ENCODE measurements at places on chromosomes 13 and 19. TPM values are rescaled to one million over a fixed set of nuclear protein-coding genes. Genes with fewer than 3 reads are reported as not detected.

- DNase-seq = no peak
These were observed 38.9 kb downstream of the DACH1 start for GRCh38 chr13:71828117-71828516.

- no peak for DNase-seq
These were observed 39.1 kb downstream of the SLC7A9 start for GRCh38 chr19:32830231-32831014.

- no peak for DNase-seq
These were observed 36.2 kb upstream of the ENOX1 start for GRCh38 chr13:43822969-43823368.

DNA sequence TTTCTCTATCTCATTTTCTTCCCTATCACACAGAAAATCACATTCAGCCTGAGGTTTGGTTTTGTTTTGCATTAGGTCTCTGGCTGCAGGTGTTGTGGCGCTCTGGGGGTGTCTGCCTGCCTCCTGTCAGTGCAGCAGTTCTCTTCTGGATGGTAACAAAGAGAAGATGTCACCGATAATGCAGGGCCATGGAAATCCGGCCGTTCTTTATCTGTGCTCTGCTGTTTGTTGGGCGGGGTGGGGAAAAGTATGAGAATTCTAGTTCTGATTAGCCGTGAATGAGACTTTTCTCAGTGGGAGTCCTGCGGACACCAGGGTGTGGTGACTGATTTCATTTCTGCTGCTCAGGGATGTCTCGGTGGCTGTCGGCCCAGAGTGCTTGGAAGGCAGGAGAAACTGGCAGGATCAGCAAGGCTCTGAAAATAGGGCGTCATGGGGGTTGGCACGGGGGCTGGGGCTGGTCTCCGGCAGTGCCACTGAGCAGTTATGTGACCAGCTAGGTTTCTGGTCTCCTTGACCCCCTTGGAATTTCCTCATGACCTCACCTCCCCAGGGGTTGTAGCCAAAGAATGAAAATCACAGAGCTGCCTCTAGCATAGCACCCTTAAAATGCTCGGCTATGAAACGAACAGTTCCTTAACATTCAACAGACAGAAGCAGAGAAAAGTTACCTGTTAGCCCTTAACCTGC is 5.0 kb downstream of the RNF113B start:
- peak; percentile 67 for DNase-seq

- no peak for DNase-seq
These were observed 4.6 kb upstream of the CDC42EP5 start for GRCh38 chr19:54477650-54478049.

DNA sequence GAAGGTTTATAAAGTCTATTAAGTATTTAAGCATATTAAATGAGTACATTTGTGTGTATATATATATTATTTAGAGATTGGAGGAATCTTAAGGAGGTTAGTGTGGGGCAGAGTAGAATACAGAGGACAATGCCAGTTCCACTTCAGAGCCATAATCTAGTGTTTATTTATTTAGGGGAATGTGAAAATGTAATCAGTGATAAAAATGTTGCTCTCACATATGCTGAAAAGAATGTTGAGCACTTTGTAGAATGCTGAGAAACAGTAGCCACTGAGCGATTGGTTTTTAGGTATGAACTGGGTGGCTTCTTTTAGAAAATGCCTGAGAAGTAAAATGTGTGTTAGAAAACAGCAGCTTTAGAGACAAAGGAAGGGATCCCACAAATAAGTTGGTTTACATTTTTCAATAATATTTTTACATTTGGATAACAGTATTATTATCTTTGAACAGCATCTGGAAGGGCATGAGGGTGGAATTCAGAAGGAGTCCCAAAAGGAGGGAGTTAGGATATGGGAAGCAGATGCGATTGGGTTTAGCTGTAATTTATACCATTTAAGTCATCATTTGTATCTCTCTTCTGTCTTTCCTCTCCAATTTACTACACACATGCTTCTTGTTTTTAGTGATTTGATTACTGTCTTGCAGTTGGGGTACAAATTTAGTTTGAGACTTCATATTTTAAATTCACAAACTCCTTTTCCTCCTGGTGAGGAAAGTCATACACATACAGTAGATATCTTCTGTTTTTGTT is 68.6 kb downstream of the NDFIP2 start:
- DNase-seq = no peak

- no peak for DNase-seq
These were observed 205.4 kb downstream of the PDS5B start for GRCh38 chr13:32791545-32792172.

DNA sequence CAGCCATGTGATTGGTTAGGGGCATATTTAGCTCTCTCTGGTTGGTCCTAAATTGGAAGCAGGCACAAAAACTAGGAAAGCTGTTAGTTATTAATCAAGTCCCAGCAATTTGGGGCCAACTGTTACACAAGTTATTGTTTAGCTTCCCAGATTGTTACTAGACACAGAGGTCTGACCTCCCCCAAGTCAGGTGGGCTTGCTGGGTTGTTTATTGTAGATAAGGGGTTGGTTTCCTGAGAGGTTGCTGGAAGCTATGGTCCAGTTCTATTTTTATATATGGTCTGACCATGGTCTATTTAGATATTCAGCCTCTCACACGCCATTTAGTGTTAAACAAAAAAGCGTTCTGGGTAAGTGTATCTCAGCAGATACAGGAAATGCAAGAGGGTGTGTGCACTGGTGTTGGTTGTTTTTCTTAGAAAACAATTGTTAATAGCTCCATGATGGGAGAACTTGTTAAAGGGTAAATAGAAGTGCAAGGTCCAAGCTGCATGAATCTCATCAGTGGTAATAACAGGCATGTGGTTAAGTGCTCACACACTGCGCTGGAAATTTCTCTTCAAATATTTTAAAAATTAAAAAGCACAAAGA is 150.0 kb downstream of the RAP2A start:
- no peak for DNase-seq

- DNase-seq = no peak
These were observed 332.1 kb downstream of the UQCRFS1 start for GRCh38 chr19:28880735-28881401.

GRCh38 chr13:100674572-100674871 is at the start of gene TMTC4:
TSS of gene TMTC4 (minus strand) at chr13:100674795. CDS start at chr13:100670362, 4,433 bp downstream.
- DNase-seq = no peak

DNA sequence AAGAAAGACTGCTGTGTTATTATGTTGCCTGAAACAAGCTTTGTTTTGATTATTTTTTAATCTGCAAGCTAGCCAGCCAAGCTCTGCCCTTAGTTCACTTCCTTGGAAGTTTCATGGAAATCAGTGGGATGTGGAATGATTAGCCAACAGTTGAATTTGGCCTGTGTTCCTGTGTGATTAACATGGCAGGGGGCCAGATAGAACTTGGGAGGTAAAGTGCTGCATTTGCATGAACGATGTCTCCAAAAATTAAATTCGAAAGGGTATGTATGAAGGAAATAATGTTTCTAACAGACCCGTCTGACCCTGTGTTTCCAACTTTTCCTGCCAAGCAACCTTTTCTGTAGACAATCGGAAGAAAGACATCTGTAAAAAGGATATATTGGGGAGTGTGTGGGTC is 32.2 kb downstream of the UFM1 start:
- no peak for DNase-seq

- no peak for DNase-seq
These were observed 2.4 kb downstream of the CCDC194 start for GRCh38 chr19:17391371-17392151.

GRCh38 chr19:11704626-11705025 is 34.1 kb downstream of the ZNF823 start:
- DNase-seq = no peak

DNA sequence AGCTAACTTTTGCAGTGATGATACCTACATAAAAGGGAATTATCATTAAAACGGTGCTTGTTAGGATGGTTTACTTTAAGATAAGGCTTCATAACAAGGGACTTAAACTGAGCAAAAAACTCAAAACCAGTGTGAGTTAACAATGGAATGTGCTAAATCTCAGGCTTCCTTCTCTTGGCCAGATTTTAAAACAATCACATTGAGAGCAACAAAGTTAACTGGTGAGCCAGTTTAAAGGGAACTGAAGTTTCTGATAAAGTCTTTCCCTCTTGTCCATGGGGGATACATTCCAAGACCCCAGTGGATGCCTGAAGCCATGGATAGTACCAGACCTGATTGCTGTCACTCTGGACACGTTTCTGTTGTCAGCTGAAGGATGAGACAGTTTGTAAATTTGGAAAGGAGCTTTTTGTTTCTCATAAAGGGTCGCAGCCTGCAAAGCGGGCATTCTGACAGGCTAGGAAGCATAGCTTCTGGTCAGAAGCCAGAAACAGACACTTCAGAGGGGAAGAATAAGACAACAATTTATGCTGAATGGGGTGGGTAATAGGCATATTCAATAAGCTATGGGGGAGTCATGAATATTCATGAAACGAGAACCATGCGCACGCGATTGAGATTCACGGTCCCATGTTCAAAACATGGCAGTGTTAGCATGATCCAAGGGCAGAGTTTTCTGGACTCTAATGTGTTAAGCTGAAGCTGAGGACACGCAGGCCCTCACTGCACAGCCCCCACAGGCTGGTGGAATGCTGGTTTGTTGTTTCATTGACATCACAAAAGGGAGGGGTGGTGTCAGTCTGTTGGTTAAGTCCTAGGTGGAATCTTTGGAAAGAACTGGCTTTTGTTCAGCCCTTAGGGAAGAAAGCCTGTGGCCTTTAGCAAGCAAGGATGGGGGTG is 150.6 kb upstream of the RNF113B start:
- no peak for DNase-seq

- no peak for DNase-seq
These were observed 21.0 kb upstream of the HOMER3 start for GRCh38 chr19:18961767-18962620.

GRCh38 chr19:38362076-38362945 is 12.1 kb upstream of the PSMD8 start:
- peak; percentile 79 for DNase-seq

GRCh38 chr19:588093-588740 is 1.5 kb upstream of the HCN2 start:
- DNase-seq = peak; percentile 60

DNA sequence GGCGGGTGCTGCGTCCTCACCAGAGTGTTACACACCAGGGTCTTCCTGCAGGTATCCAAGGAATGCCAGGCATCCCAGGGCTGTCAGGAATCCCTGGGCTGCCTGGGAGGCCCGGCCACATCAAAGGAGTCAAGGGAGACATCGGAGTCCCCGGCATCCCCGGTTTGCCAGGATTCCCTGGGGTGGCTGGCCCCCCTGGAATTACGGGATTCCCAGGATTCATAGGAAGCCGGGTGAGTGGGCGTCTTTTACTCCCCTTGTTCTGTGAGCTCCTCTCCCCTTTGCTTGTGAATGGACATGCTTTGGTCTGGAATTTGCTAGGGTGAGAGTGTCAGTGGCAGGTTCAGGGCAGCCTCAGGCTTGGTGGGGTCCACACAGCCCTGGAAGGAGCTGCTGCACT is 75.9 kb downstream of the RAB20 start:
- DNase-seq = no peak

- DNase-seq = no peak
These were observed 17.9 kb upstream of the EPHX3 start for GRCh38 chr19:15249972-15250639.

GRCh38 chr19:54387991-54388801 is 23.5 kb upstream of the LAIR1 start:
- no peak for DNase-seq

DNA sequence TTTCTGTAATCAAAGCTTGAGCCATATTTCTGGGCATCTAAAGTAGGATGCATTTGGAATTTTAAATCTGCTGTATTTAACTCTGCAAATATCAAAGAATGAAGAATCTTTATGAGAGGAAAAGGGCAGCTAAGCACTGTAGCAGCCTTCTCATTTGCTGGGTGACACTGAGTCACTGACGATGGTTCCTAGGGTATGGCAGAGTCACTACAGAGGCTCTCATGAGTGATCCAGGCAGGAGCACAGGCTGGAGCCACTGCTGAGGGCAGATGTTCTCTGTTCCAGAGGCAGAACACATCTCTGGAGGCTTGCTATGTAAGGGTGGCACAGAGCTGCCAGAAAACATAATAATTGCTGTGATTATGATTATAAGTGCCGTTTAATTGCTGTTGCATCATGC is 340.7 kb upstream of the HTR2A start:
- DNase-seq = no peak

DNA sequence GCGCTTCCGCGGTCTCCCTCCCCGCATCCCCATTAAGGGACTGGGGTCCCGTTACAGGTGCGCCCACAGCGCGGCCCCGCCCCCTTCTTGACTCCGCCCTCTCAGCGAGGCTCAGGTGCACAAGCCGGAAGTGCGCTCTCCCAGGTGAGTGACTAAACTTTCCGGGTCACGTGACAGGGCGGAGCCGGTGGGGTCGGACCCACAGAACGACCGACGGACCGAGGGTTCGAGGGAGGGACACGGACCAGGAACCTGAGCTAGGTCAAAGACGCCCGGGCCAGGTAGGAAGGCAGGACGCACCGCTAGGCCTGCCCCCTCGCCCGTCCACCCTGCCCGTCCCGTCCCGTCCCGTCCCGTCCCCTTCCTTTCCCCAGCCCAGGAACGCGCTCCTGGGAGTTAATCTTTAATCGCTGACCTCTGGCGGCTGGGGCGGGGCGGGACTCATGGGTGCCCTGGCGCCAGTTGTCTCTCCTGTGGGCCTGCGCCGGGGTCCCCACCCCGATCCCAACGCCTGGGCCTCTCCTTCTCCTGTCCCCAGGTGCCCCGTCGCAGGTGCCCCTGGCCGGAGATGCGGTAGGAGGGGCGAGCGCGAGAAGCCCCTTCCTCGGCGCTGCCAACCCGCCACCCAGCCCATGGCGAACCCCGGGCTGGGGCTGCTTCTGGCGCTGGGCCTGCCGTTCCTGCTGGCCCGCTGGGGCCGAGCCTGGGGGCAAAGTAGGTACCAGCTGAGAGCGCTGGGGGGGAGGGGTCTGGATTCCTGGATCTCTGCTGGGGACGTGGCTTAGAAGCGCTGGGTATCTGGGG is at the start of gene CRB3:
TSS of gene CRB3 (plus strand) at position 202 of the 804 bp plus-strand sequence. CDS start at position 633, 431 bp downstream.
- DNase-seq = no peak

- DNase-seq = no peak
These were observed 232.6 kb downstream of the TEX29 start for GRCh38 chr13:111552891-111553655.

DNA sequence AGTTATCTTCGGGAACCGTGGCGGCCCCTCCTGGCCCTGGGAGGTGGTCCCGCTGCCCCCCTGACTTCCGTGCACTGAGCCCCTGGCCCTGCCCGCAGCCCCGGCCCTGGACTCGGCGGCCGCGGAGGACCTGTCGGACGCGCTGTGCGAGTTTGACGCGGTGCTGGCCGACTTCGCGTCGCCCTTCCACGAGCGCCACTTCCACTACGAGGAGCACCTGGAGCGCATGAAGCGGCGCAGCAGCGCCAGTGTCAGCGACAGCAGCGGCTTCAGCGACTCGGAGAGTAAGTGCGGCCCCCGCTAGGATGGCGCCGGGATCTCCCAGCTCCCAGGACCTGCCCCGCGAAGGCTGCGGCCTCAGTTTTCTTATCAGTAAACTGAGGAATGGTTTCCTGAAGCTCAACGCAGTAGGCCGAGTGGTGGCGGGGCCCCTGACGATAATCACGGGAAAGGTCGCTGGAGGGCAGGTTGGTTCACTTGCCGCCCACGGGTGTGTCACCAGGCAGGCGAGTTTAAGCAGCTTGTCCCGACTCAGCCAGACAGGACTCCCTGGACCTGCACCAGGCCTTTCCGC is 924 bp downstream of the RGCC start:
- no peak for DNase-seq

GRCh38 chr13:104086210-104086609 is 1020.0 kb upstream of the SLC10A2 start:
- no peak for DNase-seq

The JAK3 gene
- total RNA-seq = 2.6 TPM

The CERS1 gene
- total RNA-seq = 19.1 TPM

The CC2D1A gene
- 10.1 TPM for total RNA-seq

The PLIN5 gene
- total RNA-seq = 2.3 TPM

The OR7A10 gene
- not detected for total RNA-seq

The ITGBL1 gene
- total RNA-seq = 4.3 TPM

The APOC1 gene
- total RNA-seq = 3.7 TPM

The SPRED3 gene
- 3.8 TPM for total RNA-seq

The CRX gene
- not detected for total RNA-seq

The MICOS13 gene
- total RNA-seq = 12.2 TPM

The CACNA1A gene
- total RNA-seq = 119 TPM

The OR7A5 gene
- total RNA-seq = not detected
